NCI-H1930 (cell line): ENCODE measurements at places on chromosomes 7 and 10.
A peak's percentile ranks its signal among the peaks of the same experiment; 100 is the strongest.

DNA sequence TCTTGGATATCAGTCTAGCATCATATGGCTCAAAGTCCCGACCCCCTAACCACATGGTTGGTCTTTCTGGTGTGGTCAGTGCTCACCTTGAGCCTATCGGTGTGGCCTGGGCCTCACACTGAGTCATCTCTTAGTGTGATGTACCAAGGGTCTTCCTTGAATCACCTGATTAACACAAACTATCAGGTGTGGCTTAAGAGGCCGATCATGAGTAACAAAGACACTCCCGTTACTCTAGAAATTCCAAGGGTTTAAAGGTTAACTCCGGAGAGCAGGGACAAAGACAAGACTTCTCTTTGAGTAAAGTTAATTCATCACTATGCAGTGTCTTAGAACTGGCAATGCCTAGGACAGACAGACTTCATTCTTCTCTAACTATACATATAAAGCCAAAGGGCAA, 52.3 kb upstream of the ARMC3 start:
- no peak for DNase-seq

- DNase-seq: no peak
Observed at GRCh38 chr7:104160375-104160774, 47.4 kb downstream of the ORC5 start.

- peak; percentile 87 for DNase-seq
Observed at GRCh38 chr7:9201928-9202327, 768.5 kb downstream of the NXPH1 start.

DNA sequence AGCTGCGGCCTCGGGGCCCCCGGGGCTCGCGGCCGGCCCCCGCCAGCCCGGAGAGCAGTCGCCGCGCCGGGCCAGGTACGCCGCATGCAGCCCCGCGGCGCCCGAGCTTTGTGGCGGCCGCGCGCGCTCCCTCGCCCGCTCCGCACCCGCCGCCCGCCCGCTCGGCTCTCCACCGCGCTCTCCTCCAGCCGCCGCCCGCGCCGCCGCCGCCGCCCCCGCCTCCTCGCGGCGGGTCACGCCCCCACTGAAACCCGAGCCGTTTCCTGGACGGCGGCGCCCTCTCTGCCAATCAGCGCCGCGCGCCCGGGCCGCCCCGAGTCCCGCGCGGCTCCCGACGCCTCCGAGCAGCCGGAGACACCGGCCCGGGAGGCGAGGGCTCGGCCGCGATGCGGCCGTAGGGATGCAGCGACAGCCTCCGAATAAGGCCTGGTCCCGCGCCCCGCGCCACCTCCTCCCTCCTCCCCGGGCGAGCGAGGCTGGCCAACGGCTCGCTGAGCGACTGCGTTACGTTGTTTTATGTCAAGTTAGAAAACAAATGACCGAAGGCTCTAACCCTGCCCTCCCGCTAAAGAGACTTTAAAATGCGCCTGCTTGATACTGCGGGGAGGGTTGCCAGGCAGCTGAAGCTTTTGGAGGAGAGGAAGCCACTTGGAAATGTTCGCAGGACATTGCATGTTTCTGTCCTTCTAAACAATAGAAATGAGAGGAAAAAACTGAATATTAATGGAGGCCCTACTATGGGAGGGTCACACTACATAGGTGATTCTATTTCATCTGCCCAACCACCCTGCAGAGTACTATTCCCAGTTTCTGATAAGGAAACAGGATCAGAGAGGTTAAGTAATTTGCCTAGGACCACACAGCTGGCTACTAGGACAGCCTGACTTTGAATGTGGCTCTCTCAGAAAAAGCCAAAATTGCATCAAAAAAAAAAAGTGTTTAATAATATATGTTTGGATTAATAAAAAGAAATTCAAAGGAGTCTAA, at the start of gene FGFR2:
Gene FGFR2, minus strand, starts transcription at position 182 of the 987 bp plus-strand sequence. CDS start 4,627 bp downstream, outside the sequence.
- DNase-seq: peak; percentile 76

- no peak for DNase-seq
Observed at GRCh38 chr7:79823246-79823951, 311.2 kb upstream of the GNAI1 start.

- DNase-seq: no peak
Observed at GRCh38 chr7:36682102-36682501, 42.2 kb downstream of the AOAH start.

DNA sequence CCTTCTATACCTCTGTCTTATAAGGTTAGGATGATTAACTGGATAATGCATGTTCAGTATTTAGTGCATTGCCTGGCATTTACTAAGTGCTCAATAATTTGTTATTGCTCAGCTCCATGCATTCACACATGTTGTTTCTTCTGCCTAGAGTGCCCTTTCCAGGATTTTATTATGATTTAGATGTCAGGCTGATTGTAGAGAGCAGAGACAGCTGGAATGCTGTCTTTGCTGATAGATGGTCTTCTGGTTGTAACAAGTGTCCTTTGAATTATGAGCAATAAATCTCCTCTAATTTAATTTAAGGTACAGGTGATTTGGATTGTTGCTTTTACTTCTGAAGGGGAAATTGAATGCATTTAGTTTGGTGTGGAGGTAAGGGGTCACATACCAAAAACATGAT, 548.0 kb downstream of the MAGI2 start:
- DNase-seq: no peak

GRCh38 chr7:130371046-130371445, 9.2 kb upstream of the CPA1 start:
- DNase-seq: no peak

DNA sequence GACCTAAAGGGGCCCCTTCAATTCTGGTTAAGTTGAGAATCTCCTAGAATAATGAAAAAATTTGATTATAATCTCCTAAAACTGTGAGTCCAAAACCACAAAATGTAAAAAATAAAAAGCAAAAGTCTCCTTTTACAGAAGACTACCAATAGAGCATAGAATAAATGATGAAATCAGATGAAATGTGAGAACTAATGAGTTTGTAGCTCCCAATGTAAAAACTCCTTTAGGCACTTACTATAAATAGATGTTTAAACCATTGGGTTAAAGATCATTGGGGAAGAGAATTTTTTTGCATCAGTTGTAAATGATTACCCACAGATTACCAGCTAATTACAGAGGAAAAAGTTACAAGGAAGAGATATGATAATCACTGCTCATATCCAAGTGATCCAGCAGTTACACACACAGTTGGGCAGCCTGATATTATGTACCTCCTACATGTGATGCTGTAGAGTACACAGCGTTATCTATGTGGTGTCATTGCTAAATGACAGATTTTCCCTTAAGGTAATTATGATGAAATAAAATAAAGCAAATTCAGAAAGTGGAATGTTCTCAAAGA, 282.7 kb upstream of the SEMA3D start:
- DNase-seq: no peak

- DNase-seq: no peak
Observed at GRCh38 chr10:127345231-127345965, 149.0 kb upstream of the INSYN2A start.

GRCh38 chr7:40311307-40311706, 176.5 kb downstream of the SUGCT start:
- DNase-seq: no peak

DNA sequence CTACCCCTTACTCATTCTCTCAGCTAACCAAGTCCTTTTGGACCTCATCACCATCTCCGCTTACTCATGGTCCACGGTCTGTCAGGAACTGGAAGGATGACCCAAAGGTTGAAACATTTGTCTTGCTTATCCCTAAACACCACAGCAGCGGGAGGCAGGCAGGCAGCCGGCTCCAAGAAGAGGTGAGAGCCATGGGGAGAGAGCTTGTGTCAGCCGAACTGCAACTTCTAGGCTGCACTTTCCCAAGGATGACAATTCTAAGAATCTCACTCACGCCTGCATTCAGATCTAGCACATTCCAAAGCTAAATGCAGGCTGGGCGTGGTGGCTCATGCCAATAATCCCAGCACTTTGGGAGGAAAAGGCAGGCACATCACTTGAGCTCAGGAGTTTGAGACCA, 86.0 kb downstream of the SPDYE5 start:
- no peak for DNase-seq

GRCh38 chr7:108415084-108415483, 41.2 kb downstream of the NRCAM start:
- no peak for DNase-seq

DNA sequence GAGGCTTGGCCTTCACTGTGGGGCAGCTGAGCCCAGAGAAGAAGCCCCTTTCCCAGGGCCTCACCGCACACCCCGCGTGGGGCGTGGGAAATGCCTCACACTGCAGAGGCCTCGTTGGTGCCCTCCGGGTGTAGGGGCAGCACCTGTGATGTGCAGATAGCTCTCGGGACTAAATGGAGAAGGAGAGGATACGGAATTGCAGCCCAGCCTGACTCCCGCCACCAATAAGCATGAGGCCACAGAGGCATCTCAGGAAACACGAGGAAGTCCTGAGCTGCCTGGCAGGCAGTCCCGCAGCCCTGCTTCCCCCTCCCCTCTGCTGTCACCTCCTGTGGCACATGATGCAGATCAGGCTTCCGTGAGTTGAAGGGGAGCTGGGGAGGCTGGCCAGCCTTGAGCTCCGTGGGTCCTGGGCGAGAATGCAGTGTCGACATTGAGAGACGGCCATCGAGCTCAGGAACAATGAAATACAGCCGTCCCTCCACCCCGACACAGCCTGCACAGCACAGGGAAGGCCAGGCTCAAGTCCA, 59.6 kb upstream of the PPP2R2D start:
- no peak for DNase-seq

GRCh38 chr10:33143160-33143728, 185.2 kb upstream of the ITGB1 start:
- DNase-seq: no peak

GRCh38 chr7:3438352-3438751, 137.3 kb downstream of the SDK1 start:
- DNase-seq: no peak

DNA sequence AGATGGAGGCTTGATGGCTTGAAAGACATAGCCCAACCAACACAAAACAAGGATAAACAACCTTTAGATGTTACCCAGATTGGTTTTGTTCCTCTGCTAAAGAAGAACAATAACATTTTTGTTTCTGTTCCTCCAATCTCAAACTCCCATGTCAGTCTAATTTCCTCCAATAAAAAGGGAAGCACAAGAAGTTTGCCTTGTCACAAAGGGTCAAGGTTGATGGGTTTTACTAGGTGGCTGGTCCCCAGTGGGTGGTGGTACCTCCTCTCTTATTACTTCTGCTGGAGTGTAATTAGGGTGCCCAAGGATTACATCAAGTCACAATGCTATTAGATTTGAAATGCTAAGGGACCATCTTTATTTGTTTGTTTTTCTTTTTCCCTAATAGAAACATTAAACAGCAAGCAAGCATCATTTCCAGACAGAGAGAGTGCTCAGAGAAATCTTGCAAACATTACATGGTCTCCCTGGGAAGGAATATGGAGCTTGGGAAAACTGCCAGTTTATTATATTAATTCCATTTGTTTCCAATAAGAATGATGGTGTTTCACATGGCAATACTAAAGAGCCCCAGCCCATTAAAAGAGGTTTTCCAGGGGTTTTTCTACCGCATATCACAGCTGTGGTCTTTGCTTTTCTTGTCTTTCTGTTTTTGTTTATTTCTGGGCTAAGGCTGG, 78.3 kb upstream of the AOAH start:
- DNase-seq: no peak

- no peak for DNase-seq
Observed at GRCh38 chr7:112283382-112283910, 77.0 kb downstream of the ZNF277 start.

- DNase-seq: no peak
Observed at GRCh38 chr7:130393101-130393561, 12.8 kb downstream of the CPA1 start.

DNA sequence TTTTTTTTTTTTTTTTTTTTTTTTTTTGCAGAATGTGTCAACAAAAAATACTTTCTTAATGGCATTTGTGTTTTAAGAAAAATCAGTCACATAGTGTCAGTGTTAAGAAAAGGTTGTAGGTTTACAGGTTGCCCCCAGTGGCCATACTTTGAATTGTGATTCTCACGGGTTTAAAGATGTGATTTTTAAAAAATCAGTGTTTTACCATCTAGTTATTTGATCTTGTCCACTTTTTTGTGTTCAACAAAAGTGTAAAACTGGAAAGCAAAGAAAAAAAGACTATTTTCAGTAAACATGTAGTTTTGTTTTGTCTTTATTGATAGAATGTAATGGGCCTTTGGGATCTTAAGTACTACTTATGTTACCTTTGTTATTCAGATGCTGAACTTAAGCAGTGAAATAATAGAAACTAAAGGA, 25.7 kb downstream of the SUV39H2 start:
- no peak for DNase-seq

- DNase-seq: peak; percentile 13
Observed at GRCh38 chr7:6238309-6238925, 34.0 kb downstream of the CYTH3 start.

- DNase-seq: no peak
Observed at GRCh38 chr10:90051053-90051452, 349.7 kb downstream of the KIF20B start.

DNA sequence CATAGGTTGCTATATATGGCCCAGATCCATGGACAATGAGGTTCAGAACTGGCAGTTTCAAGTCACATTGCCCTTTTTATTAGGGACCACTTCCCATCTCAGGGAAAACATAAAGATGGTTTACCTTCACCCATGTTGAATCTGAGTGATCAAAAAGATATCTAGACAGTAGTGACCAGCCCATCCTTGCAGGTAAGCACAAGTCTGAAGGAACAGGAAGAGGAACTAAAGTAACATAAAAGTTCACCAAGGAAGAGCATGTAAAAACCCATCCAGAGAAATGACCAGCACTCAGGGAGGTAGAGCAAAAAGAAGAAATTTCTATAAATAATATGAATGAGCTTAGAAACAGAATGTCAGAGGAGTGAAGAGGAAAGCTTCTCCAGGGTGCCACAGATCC, 382.5 kb downstream of the PARD3 start:
- no peak for DNase-seq

DNA sequence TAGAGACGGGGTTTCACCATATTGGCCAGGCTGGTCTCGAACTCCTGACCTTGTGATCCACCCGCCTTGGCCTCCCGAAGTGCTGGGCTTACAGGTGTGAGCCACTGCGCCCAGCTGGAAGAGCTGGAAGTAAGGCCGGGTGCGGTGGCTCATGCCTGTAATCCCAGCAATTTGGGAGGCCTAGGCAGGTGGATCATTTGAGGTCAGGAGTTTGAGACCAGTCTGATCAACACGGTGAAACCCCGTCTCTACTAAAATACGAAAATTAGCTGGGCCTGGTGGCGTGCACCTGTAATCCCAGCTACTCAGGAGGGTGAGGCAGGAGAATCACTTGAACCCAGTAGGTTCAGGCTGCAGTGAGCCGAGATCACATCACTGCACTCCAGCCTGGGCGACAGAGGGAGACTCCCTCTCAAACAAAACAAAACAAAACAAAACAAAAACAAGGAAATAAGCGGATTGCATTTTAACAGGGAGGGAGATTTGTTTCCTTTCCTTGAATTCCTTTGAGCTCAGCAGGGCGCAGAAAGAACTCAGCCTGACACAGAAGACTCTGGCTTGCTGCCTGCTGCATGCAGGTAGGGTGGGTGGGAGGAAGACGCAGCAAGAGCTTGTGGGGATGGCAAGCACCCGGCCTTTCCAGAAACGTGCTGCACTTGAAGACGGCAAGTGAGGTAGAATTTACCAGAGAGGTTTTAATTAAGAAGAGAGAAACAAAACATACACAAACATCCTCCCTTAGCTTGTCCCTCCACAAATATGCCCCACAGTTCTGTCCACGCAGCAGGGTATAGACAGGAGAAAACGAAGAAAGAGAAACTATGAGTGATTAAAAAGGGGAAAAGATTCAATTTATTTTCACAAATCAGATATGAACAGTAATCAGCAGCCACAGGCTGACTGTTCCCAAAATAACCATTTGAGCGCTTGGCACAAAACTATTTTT, 148.0 kb downstream of the RNF216 start:
- DNase-seq: no peak

- DNase-seq: no peak
Observed at GRCh38 chr10:78339251-78339650, 305.6 kb downstream of the RPS24 start.

GRCh38 chr7:21867816-21868575, 77.7 kb downstream of the CDCA7L start:
- no peak for DNase-seq
